ENCODE measurements at places on chromosomes 6 and 20.

- DNase-seq, result no peak
These were observed 58.8 kb upstream of the MPC1 start for GRCh38 chr6:166441325-166442078.

DNA sequence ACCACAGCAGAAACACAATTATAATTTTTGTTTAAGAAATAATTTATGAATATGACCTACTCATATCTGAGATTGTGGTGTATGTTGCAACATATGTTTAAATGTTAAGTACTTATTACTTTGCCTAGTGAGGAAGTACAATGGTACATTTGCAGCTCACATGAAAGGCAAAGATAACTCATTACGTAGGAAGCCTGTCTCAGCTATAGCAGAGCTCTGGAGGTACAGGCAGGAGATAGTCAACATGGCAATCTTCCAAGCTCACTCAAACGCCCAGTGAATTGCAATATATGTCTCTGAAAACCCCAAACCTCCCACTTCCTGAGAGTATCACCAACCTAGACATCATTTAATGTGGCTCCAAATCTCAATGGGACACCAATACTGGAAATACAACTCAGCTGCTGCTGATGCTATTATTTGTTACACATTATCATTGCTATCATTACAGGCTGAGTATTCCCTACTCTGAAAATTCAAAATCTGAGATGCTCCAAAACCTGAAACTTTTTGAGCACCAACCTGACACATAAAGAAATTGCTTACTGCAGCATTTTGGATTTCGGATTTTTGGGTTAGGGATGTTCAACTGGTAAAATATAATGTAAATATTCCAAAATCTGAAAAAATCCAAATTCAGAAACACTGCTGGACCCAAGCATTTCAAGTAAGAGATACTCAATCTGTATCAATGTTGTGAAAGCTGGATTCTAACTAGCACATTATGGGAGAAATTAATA is 25.1 kb upstream of the GSTA4 start:
- no peak for DNase-seq

DNA sequence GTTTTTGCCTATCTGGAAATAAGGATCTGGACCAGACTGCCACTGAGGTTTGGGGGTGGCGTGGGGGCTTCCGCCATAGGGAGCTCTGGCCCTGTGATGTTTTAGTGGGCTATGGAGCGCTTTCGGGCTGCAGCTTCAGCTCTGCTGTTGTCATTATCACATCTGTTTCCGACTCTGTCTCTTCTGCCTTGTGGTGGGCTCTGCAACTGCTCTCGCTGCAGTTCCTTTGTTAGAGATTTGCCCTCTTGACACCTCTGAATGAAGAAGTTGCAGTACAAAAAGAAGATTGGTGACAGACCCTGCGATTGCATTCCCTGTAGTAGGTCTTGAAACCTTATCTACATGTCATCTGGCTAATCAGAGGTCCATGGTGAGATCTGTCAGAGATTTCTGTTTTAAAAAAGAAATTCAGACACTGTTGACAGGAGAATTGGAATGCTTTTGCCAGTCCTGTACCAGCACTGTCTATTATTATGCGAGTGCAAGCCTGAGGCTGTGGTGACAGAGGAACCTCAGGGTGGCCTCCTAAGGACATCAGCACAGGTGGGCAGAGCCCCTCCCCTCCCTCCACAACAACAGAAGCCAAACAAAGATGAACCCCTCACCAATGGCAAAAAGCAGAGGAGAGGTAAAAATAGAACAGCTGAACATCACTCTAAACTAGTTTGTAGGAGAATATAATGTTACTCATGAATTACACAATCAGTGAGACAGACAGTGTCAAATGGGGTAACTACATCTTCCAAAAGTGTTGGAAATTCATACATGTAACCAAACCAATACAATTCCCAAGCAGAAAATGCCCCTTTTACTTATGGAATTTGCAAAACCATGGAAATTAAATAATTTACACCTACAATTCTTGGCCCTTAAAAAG is 63.5 kb upstream of the DEFB112 start:
- DNase-seq, result no peak

- no peak for DNase-seq
These were observed 80.6 kb downstream of the IRAK1BP1 start for GRCh38 chr6:78947962-78948361.

DNA sequence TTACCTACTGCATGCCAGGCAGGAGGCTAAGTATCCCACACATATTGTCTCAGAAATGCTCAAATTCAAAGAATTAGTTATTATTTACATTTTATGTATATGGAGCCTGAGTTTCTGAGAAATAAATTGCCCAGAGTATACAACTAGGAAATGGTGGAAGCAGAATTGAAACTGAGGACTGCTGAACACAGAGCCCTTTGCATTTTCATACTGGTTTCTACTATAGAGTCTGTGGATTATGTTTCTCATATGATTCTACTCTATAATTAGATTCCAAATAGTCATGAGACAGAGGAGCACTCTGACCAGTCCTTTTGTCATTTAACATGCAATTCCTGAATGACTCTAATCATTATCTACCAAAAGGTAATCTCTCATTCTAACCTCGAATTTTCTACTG is 254.3 kb downstream of the LMBRD1 start:
- no peak for DNase-seq

DNA sequence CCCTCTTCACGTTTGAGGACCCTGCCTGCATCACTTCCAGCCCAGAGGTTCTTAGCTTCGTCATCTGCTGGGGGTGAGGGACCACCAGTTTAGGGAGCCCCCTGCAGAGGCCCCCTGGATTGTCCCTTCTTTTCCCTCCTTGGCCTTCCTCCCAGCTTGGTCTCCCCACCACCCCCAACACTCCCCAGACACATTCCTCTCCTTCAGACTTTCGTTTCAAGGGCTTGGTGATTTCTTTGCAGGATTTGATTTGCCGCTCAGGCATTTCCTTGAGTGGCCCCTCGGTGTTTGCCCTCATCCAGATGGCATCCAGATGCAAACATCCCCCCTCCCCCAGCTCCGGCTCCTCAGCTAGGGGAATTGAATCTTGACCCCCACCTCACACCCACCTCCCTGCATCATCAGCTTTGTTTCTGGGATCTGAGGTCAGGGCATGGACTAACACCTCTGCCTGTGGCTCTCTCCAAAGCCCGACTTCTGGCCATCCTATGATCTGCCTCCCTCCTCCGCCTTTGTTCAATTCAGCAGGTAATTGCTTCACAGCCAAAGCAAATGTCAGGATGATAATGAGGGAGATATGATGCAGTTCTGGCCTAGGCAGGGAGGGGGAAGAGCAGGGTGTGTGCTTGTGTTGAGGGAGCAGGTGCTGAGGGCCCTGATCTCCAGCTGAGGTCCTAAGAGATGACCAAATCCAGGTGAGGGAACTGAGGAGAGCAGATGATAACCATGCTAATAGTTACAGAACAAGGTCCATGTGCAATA is 141.5 kb downstream of the VEGFA start:
- DNase-seq, result no peak

GRCh38 chr6:30875244-30876038 is 8.9 kb upstream of the DDR1 start:
- no peak for DNase-seq

- no peak for DNase-seq
These were observed 401.6 kb upstream of the SULF2 start for GRCh38 chr20:48186915-48187314.

DNA sequence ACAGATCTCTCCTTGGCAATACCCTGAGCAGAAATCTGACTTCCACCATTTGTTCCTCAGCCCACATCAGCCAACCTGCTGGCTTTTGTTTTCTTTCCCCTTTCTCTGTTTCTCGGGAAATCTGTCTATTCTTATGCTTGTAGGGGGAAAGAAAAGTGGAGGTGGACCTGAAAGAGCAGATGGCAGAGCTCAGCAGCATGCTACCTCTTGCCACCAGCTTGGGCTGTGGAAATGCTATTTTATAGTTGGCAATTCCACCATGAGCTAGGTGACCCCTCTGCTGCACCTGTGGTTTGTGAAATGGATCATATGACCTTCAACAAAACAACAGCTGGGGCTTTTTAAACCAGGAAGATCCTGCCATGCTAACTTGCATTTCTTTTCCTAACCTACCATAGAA is 6.8 kb upstream of the SPATS1 start:
- no peak for DNase-seq

GRCh38 chr20:47205577-47206123 is 150.8 kb downstream of the ZMYND8 start:
- peak; percentile 63 for DNase-seq

GRCh38 chr6:103729658-103730057 is 1130.1 kb downstream of the HACE1 start:
- DNase-seq, result no peak

DNA sequence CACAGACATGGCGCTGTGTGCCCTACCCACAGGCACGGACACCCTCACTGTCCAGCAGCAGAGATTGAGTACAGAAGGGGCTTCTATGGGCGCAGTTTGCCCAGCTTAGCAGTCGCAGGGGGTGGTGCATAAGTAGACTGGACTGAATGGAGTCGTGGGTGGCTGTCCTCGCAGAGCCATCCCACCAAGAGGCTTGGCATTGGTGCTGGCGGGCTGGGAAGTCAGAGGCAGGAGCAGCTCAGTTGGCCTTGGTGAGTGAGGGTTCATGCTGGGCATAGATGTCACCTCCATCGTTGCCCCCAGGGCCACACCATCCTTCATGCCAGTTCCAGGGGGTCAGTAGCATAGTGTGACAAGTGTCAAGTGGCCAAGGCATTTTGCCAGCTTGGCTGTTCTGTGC is 25.2 kb downstream of the SUMO4 start:
- DNase-seq, result no peak

DNA sequence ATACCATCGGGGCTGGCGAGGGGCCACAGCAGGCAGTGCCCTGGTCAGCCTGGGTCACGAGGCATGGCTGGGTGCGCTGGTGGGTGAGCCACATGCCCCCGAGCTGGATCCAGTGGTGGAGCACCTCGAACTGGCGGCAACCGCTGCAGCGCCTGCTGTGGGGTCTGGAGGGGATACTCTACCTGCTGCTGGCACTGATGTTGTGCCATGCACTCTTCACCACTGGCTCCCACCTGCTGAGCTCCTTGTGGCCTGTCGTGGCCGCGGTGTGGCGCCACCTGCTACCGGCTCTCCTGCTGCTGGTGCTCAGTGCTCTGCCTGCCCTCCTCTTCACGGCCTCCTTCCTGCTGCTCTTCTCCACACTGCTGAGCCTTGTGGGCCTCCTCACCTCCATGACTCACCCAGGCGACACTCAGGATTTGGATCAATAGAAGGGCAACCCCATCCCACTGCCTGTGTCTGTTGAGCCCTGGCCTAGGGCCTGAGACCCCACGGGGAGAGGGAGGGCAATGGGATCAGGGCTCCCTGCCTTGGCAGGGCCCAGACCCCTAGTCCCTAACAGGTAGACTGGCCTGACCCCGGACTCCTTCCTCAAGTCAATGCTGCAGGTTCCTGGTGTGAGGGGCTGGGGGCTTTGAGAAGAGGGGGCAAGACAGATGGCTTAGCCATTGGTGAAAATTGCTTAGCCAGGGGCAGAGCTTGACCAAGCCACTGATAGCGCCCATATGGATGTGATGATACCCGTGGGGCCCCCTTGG is 598 bp downstream of the TMEM239 start:
- no peak for DNase-seq

GRCh38 chr20:5171064-5171789 is 44.4 kb downstream of the CDS2 start:
- DNase-seq, result peak; percentile 58

DNA sequence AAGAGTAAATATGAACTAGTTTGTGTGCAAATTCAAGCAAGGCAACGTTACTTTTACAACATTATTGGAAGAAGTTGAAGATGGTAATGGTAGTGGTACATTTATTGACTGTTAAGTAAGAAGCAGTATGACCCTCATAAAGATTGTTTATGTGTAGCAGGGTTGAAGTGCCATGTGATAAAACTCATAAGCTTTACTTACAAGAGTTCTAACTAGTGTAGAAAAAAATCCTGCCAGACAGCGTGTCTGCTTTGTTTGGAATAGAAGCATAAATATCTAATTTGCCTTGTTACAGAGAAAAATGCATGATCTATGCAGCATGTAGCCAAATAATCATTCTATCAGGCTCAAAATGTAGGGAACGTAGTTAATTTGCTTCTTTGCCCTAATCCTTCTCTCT is 450.8 kb upstream of the SOX4 start:
- no peak for DNase-seq

GRCh38 chr6:66568271-66568670 is 861.2 kb upstream of the EYS start:
- no peak for DNase-seq

DNA sequence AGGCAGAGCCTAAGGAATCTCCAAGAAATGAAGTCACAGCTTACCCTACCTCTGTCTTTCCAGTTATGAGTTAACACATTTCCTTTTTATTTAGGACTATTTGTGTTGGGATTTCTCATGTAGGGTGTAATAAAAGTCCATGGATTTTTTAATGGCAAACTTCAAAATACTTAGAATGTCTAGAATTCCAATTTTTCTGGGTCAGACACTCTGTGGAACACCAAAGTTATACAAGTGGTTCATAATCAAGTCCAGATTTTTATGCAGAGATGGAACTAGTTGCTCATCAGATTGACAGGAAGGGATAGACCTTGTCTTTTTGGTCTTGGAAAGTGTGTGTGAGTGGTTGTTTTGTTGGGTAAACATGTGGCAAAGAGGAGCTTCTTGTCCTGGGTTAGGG is 303.5 kb upstream of the RNF24 start:
- no peak for DNase-seq

GRCh38 chr6:1917626-1918371 is 308.1 kb downstream of the FOXC1 start:
- no peak for DNase-seq

DNA sequence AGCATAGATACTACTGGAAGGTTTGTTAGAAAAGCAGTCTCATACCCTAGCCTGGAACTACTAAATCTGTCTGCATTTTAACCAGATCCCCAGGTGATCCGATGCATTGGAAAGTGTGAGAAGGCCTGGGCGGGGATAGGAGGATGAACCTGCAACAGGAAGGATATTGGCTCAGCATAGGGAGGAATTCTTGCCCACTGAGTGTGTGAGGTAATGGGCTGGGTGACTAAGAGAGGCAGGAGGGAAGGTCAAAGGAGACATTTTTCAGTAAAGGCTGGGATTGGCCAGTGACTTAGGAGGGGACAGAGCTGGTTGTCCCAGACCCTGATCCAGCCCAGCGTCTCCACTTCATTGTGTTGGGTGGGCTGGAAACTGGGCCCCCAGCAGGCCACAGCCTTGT is 191.0 kb upstream of the LRFN2 start:
- no peak for DNase-seq

All from femur (tissue), 1 donor.